ENCODE measurements at places on chromosomes 7 and 10.

DNA sequence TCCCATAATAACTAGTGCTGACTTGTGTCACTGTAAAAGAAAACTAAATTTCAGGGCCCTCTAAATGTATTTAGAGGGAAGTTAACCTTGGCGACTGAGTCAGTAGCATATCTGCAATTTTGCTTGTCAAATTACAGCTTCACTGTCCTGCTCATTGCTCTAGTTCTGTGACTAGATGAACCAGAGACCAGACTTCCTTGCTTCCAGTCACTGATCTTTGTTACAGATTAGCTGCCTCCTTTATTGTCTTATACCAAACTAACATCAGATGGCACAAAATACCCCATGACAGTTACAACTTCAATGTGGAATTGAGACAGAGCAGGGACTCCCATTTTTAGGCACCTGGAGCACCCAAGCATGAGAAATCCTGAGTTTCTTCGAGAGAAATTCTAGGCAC lies 79.9 kb upstream of the POM121L12 start:
- no peak for DNase-seq

DNA sequence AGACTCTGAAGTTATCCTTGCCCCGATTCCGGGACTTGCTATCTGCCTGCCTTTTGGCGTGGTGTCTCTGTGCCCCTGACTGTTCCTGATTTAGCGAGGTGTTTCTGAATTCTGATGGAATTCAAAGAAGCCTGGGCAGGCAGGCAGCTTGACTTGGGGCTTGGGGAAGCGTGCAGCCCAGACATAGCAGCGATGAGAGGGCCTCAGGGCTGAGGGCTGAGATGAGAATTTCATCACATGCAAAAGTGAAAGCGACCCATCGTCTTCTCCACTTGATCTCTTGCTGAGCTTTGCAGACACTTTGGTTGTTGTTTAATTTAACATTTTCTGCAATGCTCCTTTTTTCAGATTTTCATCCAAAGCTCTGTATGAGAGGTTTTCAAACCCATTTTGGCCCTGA lies 57.8 kb downstream of the TCF7L2 start:
- DNase-seq: no peak

GRCh38 chr7:30321089-30321881 lies 36.9 kb downstream of the ZNRF2 start:
- no peak for DNase-seq

GRCh38 chr7:76513817-76514799 lies 3.8 kb downstream of the UPK3B start:
- no peak for DNase-seq

GRCh38 chr10:22341190-22341925 lies 3.9 kb upstream of the SPAG6 start:
- DNase-seq: no peak
